ENCODE measurements at places on chromosomes 6 and 20.

GRCh38 chr6:9657994-9658393 lies 756.9 kb downstream of the TFAP2A start:
- no peak for DNase-seq

GRCh38 chr6:84151669-84152068 lies 75.8 kb downstream of the CEP162 start:
- no peak for DNase-seq

DNA sequence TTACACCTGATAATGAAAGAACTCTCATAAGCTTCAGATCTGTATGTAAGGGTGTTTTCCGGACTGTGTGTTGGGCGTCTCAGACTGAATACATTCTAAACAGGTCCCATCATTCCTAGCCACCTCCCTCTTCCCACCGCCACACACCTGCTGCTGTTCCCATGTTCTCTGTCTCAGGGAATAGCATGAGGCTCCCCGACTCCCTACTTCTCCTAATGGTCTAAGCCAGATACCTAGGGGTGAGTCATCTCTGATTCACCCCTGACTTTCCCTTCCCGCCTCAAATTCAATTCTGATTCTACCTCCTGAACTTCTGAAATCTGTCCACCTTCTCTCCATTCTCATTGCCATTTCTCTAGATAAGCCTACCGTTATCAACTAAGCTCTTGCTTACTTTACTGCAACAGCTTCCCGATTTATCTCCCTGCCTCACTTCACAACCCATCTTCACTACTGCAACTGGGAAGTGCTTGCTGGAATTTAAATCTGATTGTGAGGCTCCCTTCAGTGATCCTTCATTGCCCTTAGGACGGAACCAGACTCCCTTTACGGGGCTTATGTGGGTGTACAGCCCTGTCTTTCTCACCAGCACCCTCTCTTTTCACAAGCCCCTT lies 1.6 kb downstream of the TMEM14A start:
- no peak for DNase-seq

GRCh38 chr6:81979329-81979728 lies 226.8 kb upstream of the TENT5A start:
- no peak for DNase-seq

- DNase-seq: no peak
Measured at GRCh38 chr6:96947055-96947454, 22.5 kb downstream of the KLHL32 start.

GRCh38 chr6:93164781-93165180 lies 254.6 kb downstream of the EPHA7 start:
- no peak for DNase-seq

- no peak for DNase-seq
Measured at GRCh38 chr20:61694682-61695081, 371.0 kb downstream of the TAF4 start.

DNA sequence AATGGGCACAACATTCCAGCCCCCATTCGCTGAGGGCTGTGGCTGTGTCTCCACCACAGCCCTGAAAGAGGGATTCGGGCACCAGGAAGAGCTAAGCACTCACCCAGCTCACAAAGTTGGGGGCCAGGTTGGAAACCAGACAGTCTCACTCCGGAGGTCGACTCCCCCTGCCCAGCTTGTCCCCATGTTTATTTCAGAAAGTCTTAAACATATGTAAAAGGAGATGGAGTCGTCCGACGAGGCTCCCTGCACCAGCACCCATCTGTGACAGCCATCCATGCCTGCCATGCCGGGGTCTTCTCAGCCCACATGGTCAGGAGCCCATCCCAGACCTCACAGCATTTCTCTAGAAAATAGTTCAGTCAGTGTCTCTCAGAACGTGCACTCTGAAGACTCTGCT lies 63.6 kb upstream of the STX16 start:
- no peak for DNase-seq

- DNase-seq: no peak
Measured at GRCh38 chr6:121666814-121667213, 231.4 kb downstream of the GJA1 start.

GRCh38 chr6:105432797-105433196 lies 29.9 kb upstream of the PREP start:
- no peak for DNase-seq

- no peak for DNase-seq
Measured at GRCh38 chr6:111503194-111503593, 20.2 kb upstream of the REV3L start.

GRCh38 chr6:3433005-3433404 lies 23.8 kb downstream of the SLC22A23 start:
- DNase-seq: no peak

GRCh38 chr20:23800865-23801264 lies 25.7 kb downstream of the CST2 start:
- DNase-seq: no peak

DNA sequence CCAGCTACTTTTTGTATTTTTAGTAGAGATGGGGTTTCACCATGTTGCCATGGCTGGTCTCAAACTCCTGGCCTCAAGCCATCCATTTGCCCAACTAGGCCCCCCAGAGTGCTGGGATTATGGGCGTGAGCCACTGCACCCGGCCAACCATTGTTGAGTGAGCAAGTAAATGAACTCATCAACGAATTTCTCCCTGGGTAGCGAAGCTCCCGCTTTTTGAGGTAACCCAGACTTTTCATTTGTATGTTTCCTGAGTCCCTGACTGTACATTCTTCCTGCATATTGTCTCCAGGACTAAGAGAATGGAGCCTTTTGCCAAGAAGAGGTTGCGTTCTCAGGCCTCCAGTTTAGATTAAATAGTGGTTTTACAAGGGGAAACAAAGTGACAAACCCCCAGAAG lies 36.4 kb downstream of the RIPOR3 start:
- no peak for DNase-seq

GRCh38 chr6:43669922-43670622 lies 17.5 kb downstream of the MRPS18A start:
- no peak for DNase-seq

DNA sequence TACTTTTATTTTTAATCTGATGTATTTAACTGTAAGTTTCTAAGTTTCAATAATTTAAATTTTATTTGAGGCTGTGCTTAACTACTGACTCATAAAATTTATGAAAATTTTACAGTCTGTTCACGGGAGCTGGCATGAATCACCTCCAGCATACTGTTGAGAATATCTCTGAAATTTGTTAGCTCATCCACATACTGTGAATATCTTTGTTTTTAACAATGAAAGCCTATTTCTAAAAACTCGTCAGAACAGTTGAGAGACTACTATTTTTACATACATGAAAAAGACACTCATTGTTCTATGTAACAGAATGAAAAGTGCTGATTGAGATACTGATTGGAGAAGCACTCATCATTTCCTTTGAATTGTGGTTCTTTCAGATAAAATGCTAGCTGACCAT lies 749.3 kb downstream of the TENT5A start:
- no peak for DNase-seq

DNA sequence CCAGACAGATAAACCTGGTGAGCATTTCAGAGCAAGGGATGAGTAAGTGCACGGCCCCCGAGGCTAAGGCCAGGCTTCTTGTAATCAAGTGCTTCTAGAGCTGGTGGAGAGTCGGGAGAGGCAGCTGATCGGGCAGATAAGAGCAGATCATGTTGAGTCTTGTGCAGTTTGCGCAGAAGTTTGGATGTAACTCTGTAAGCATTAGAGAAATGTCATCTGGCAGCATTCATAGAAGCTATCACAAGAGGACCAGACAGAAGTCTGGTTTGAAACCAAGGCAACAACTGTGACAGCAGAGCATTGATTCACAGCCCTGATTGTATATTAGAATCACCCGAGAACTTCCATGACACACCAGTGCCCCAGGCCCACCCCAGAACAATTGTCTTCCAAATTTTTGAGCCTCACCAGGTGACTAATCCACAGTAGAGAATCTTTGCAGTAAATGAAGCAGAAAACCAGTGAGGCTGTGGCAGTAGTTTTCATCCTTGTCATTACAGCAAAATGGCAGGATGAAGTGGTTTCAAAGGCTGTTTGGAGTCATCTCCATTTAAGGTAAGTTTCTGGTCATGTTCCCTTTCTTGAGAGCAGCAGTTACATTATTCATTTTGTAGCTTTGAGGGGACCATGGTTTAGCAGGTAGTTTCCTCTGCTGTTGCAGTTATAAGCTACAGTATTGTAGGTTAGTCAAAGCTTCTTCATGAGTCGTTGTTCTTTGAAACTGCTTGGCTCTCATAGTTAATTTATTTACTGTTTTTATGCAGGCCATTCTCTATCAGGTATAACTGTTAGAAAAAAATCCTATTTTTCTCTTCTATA lies 84.1 kb downstream of the RNF217 start:
- DNase-seq: no peak

- no peak for DNase-seq
Measured at GRCh38 chr6:157107915-157108651, 215.2 kb downstream of the TMEM242 start.

GRCh38 chr6:4545893-4546292 lies 230.3 kb upstream of the CDYL start:
- no peak for DNase-seq

DNA sequence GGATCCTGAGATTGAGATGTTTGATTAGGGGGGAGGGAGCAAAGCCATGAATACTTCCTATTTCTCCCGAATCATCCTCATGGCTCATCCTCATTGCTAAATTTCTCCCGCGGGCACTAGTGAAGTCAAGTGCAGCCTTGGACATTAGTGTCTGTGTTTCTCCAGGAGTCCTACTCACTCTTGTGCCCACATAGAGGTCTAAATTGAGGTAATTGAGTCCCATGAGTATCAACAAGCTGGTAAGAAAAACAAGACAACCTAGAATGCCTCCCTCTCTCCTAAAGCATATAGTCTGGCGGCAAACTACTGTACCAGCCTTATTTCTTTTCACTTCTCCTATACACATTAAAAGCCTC lies 420 bp downstream of the CENPQ start:
- DNase-seq: no peak

DNA sequence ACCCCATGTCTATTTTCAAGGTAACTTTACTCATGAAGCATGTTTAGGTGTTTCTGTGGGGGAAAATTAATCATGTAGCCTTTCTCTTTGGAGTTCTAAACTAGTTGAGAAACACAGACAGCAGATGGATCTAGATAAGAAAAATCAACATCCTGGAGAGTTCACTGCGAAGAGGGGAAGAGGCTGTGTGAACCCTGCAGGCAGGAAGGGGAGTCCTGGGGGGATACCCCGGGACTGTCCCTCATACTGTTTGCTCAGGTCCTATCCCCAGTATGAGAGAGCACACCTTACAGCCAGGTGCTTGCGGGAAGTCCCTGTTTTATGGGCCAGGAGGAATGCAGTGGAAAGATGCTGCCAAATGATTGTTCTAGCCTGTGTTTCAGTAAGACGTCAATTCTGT lies 32.7 kb downstream of the CHMP4B start:
- no peak for DNase-seq

DNA sequence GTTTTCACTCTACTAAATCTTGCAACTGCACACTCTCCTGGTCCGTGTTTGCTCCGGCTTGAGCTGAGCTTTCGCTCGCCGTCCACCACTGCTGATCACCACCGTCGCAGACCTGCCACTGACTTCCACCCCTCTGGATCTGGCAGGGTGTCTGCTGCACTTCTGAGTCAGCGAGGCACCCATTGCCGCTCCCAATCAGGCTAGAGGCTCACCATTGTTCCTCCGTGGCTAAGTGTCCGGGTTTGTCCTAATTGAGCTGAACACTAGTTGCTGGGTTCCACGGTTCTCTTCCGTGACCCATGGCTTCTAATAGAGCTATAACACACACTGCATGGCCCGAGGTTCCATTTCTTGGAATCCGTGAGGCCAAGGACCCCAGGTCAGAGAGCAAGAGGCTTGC lies 98.6 kb upstream of the GPR6 start:
- DNase-seq: no peak

DNA sequence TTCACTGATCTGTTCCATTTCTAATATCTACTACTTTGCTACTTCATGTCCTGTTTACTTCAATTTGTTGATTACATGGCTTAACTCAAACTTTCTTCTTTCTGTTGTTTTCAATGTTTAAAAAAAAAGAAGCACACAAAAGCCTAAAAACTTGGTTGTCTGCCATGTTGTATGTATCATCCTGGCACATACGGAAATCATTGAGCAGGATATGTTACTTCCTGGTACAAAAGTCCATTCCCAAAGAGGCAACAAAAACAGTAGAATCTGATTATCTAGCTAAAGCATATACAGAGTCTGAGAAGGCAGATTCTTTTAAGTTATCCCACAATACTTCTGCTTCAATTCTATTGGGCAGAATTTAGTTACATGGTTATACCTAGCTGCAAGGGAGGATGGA lies 14.5 kb upstream of the COL12A1 start:
- no peak for DNase-seq

DNA sequence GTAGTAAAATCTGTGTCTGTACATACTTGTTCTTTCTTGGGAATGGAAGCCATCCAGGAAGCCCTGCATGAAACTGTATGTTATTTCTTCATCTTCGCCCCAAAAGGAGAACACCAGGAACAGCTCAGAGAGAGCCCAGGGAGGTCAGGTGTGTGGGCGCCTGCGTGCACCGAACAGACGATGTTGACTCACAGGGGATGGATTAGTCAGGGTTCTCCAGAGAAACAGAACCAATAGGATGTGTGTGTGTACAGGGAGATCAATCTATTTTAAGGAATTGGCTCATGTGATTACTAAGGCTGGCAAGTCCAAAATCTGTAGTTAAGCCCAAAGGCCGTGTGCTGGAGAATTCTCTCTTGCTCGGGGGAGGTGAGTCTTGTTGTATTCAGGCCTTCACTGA lies 45.7 kb downstream of the RNASET2 start:
- DNase-seq: no peak

DNA sequence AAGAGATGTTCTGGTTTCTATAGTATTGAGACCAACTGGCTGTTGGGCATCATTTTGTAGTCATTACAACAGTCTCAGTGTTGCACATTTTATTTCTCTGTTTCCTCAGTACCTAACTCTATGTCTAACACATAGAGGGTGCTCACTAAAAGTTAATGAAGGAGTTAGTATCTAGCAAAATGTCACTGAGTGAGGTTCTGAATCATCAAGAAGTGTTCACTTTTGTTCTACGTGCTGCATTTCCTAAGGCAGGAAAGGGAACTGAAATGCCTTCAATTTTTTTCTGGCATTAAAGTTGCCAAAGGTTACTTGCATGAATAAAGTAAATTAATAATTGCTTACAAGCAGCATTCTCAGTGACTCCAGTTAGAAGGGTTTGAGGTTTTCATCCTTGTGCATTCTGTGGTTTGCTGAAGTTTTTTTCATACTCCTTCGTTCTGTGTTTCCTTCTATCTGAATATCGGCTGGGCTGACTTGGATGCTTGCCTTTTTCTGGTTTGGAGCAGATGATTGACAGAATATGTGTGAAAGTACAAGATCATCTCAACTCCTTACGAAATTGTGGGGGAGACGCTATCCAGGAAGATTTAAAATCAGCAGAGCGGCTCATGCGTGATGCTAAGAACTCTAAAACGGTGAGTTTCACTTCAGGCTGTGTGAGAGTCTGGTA lies 114.5 kb upstream of the SCGN start:
- no peak for DNase-seq

- no peak for DNase-seq
Measured at GRCh38 chr6:170074907-170075306, 216.0 kb downstream of the DLL1 start.

DNA sequence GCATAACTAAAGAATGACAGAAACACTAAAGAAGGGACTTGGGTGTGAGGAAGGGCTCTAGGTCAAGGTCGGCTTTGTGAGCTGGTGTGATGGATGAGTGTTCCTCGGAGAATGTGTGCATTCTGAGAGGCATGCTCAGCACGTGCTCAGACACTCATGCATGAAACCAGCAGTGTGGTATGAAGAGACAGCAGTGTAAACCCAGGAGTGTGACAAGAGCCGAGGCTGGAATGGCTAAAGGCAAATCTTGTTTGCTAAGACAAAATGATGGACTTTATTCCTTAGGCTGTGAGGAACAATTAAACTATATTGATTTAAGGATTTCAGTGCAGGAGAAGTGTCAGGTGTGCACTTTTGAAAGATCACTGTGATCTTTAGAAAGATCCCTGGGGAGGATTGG lies 107.4 kb upstream of the MAP7 start:
- no peak for DNase-seq

GRCh38 chr20:54173653-54174456 lies at the start of gene CYP24A1:
Gene CYP24A1, minus strand, starts transcription at chr20:54173986. Its CDS starts 407 bp downstream, at chr20:54173579.
- DNase-seq: no peak

Measured in T-helper 9 cell (primary cell).